ENCODE measurements at places on chromosomes 12 and 14.

DNA sequence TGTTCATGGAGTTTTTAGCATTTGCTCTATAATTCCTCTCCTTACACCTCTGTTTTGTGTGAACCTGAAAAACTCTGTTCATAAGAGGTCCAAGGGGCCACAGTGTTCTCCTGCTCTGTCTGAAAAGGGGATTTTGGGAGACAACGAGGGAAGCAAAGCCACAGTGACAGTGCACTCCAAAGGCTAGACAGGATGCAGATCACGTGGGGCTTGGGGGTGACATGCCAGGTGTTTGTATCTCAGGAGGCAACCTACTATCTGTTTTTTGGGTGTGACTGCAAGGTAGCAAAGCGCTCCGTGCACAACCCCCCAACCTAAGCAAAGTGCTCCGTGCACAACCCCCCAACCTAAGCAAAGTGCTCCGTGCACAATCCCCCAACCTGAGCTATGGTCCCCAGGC is 5.1 kb upstream of the CHD4 start:
- no peak for DNase-seq

DNA sequence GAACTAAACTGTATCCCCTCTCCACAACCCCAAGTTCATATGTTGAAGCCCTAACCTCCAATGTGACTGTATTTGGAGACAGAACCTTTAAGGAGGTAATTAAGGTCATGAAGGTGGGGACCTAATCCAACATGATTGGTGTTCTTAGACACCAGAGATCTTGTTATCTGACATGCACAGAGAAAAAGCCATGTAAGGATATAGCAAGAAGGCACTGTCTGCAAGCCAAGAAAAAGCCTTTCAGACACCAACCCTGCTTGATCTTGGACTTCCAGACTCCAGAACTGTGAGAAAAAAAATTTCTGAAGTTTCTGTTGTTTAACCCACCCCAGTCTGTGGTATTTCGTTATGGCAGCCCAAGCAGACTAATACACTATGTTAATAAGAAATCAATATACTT is 62.2 kb upstream of the CFL2 start:
- DNase-seq, result no peak

DNA sequence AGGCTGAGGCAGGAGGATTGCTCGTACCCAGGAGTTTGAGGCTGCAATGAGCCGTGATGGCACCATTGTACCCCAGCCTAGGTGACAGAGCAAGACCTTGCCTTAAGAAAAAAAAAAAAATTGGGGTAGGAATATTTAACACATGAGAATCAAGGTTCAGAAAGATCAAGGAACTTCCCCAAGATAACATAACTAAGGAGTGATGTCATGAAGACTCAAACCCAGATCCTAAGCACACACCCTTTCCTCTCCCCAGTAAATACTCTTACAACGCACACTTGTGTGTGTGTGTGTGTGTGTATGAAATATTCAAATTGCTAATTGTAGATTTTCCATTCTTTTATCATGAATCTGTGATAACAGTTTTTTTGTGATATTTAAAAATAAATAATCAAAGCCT is 90.6 kb upstream of the NUDT4 start:
- DNase-seq, result no peak

GRCh38 chr12:5388581-5389535 is 43.0 kb upstream of the NTF3 start:
- no peak for DNase-seq

DNA sequence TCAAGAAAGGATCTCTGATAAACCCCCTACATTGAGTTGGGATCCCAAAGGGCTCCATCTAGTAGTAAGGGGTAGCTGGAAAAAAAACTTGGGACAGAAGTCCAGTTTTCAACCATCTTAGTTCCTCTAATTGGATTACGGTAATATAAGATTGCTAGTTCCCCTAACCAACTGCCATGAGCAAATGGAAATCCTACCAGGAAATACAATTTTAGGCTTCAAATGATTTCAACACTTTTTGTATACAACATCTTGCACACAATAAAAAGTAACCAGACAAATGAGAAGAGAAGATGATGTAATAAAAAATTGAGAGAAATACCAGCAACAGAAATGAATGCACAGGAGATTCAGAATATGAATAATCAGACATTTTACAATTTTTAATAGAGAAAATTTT is 73.0 kb downstream of the TSHR start:
- DNase-seq, result no peak

- DNase-seq, result peak; percentile 82
These were observed 122.1 kb downstream of the PRKD1 start for GRCh38 chr14:29805415-29806123.

DNA sequence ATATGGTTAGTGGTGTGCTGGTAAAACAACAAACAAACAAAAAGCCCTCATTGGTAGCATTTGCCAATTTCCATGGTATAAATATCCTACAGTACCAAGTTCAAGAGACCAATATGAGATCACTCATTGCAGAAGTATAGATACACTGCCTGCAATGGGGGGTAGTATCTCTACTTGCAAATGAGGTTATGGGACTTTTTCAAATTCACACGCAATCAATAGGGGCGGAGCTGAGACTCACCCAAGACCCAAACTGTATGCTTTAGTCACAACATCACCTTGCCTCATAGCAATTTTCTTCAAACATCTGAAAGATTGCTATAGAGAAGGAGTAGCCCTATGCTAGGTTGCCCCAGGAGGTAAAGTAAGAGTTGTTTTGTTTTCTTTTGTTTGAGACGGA is 93.7 kb downstream of the VCPKMT start:
- no peak for DNase-seq

- no peak for DNase-seq
These were observed at the start of gene GRIP1 for GRCh38 chr12:66678338-66679275. GRIP1 (minus strand) TSS chr12:66679076; CDS start chr12:66678904, 172 bp downstream.

- DNase-seq, result no peak
These were observed 10.8 kb downstream of the SNRNP35 start for GRCh38 chr12:123468786-123469185.

- DNase-seq, result no peak
These were observed 1.8 kb downstream of the TRAF3 start for GRCh38 chr14:102779084-102779462.

DNA sequence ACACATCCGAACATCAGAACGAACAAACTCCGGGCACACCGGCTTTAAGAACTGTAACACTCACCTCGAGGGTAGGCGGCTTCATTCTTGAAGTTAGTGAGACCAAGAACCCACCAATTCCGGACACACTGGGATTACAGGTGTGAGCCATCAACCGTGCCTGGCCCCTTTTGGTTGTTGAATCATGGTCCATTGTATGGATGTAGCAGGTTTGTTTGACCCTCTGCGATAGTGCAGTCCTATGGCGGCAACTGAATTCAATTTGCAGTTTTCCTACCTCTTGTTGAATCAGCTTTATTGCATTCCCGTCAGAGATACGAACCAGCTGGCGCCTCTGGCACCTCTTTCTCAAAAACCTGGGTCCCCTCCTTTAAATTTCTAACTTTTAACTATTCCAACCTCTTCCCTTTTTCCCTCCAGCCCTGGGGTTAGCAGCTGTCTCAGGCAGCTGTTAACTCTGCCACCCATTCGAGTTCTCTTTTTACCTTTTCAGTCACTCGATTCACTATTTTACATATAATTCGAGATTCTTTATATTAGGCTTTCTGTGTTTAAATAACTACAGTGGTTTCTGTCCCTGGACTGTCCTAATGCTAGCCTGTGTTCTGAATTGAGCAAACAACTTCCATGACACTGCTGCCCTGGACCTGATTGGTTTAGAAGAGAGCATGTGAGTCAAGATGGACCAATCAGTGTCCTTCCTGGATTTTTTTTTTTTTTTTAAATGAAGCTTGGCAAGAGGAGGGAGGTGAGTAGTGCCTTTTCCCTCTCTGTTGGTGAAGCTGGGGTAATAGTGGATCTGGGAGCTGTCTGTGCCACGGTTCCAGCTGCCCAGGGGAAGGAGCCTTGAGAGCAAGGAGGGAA is 261.5 kb downstream of the PCNX1 start:
- DNase-seq, result no peak

- DNase-seq, result no peak
These were observed 46.8 kb downstream of the TRMT5 start for GRCh38 chr14:60933920-60934655.

DNA sequence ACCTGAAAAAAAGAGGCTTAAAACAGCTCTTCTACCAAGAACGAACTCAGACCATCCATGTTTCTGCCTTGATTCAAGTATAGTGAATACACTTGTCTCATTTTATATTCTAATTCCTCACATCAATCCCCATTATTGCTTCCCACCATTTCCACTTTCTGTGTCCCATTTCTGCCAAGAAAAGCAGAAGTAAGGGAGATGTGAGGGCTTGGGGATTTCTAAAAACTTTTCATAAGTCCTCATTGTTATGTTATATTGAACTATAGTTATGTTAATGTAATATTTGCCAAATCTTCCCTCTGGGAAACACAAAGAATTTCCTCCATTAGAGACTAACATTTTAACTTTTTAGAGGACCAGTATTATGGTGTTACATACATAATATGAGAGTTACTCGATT is 48.2 kb upstream of the PSMA6 start:
- DNase-seq, result no peak

- peak; percentile 9 for DNase-seq
These were observed 168.6 kb downstream of the ALX1 start for GRCh38 chr12:85448548-85449139.

GRCh38 chr12:14187002-14187401 is 178.5 kb upstream of the ATF7IP start:
- no peak for DNase-seq

- DNase-seq, result no peak
These were observed 39.3 kb upstream of the TMCC3 start for GRCh38 chr12:94689646-94690036.

GRCh38 chr14:101814934-101815333 is 53.4 kb downstream of the PPP2R5C start:
- DNase-seq, result no peak

DNA sequence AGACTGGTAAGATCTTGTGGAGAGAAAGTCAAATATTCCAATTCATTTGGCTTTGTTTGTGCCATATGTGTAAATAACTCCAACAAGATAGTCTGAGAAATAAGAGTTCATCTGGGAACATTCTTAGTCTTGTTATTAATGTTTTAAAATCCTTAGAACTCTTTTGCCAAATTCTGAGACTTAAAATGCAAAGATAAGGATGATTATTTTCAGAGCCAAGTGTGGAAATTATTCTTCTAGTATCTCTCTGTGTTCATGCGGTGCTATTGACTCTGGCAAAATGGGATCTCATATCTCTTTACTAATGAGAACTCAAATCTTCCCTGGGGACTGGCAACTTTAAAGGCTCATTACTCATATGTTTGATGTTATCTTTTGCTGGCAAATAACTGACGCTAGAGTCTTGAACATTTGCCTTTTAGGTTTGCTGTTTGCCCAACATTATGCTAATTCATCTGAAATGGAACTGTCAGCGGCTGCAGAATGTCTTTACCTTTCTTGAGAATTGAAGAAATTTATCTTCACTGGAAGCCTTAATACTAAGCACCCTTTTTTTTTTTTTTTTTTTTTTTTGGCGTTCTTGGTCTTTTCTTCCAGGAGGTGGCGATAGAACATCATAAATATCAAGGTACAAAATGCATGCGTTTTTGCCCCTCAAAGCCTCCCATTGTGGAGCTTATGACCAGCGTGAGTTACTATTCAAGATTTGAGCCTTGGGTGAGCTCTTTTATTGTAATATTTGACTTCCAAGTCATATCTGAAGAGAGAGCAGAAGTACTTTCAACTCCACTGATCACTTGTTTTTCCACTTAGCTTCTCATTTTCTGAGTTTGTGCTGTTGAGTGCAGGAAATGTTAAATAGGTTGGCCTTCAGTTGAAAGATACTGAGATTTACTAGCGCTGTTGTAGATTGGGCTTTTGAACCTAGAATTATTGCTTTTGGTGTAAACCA is 86.5 kb downstream of the CAND1 start:
- DNase-seq, result peak; percentile 25

GRCh38 chr14:101503431-101504095 is 57.7 kb upstream of the DIO3 start:
- no peak for DNase-seq

DNA sequence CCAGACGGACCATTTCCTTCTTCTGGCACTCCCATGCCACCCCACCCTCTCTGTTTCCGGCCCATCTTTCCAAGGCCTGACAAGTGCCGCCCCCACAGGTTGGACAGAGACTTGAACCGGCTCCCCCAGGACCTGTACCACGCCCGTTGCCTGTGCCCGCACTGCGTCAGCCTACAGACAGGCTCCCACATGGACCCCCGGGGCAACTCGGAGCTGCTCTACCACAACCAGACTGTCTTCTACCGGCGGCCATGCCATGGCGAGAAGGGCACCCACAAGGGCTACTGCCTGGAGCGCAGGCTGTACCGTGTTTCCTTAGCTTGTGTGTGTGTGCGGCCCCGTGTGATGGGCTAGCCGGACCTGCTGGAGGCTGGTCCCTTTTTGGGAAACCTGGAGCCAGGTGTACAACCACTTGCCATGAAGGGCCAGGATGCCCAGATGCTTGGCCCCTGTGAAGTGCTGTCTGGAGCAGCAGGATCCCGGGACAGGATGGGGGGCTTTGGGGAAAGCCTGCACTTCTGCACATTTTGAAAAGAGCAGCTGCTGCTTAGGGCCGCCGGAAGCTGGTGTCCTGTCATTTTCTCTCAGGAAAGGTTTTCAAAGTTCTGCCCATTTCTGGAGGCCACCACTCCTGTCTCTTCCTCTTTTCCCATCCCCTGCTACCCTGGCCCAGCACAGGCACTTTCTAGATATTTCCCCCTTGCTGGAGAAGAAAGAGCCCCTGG is 1.2 kb upstream of the CMTM5 start:
- no peak for DNase-seq

- DNase-seq, result no peak
These were observed 76.3 kb upstream of the FLRT2 start for GRCh38 chr14:85453401-85454225.

DNA sequence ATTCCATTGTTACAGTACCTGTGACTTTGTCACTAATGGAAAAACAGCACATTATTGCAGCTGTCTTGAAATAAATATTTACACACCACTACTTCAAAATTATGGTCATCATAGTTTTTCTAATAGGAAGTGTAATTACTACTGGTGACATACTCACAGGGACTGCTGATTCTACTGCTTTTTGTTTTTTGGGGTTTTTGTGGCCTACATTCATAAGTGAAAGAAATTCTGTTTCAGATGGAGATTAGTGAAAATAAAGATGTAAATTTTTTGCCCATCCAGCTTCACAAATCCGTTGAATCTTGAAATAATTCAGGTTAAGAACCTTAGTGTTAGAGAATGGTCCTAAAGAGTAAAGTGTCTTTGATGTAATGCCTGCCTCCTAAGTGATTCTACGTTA is 17.5 kb downstream of the KNTC1 start:
- DNase-seq, result no peak

DNA sequence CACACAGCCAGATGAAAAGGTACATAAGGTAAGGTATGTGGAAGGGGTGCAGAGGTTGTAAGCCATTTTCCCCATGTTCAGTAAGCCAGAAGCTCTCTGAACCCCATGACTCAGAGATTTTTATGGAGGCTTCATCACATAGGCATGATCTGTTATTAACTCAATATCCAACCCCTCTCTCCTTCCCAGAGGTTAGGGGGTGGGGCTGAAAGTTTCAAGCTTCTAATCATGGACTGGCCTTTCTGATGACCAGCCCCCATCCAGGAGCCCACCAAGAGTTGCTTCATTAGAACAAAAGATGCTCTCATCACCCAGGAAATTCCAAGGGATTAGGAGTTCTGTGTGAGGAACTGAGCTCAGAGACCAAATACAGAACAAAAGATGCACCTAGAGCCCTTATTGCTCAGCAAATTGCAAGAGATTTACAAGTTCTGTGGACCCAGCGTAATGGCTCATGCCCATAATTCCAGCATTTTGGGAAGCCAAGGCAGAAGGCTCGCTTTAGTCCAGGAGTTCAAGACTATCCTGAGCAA is 103.2 kb upstream of the DAAM1 start:
- no peak for DNase-seq
